ENCODE measurements at places on chromosomes 4 and X.
A peak's percentile ranks its signal among the peaks of the same experiment; 100 is the strongest.

DNA sequence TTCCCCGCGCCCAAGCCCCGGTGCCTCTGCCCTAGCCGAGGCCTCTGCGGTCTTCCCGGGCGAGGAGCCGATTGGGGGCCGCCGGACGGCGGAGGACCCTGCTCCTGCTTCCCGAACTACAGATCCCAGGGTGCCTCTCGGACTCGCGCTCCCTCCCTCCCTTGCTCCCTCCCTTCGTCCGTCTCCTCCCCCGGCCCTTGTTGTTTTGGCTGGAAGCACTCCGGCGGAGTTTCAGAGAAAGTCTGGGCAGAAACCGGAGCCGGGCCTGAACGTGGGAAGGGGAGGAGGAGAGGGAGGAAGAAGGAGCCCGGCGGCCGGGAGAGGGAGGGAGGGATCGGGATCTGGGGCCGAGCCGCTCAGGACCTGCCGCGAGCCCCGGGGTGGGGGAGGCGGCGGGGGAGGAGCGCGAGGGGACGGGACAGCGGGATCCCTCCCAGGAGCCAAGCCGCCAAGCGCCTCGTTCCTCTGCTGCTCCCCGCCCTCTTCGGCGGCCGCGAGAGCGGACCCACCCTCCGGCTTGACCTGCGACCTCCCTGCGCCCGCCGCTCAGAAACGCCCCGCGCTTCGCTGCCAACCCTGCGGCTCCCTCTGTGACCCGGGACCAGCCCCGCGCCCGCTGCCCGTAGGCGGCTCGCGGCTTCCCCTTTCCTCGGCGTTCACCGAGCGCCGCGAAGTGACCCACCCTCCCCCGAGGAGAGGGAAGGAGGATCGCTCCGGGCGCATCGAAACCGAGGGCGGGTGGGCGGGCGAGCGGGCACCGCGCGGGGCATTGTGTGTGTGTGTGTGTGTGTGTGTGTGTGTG, 496 bp upstream of the GAB1 start:
- peak; percentile 24 for DNase-seq

DNA sequence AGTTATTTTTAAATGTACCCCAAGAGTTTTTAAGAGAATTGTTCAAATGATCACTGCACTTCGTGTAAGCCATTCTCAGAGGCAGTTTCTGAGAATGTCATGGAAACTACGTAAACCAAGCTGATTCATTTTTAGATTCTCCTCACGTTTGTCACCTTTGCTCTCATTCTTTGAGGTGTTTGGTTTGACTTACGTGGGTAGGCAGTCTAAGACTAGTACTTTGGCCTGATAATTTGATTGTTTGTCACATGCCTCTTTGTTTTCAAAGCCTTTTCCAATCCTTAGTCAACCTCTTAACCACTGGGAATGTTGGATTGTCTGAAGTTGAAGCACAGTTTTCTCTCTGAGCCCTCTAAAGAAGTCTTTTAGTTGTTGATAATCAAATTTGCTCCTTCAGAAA, 10.5 kb downstream of the SEPTIN11 start:
- DNase-seq, result no peak

GRCh38 chrX:48460606-48461005, 9.5 kb downstream of the SLC38A5 start:
- no peak for DNase-seq

- DNase-seq, result no peak
Observed at GRCh38 chr4:48570646-48571220, 80.7 kb downstream of the ZAR1 start.

- DNase-seq, result no peak
Observed at GRCh38 chr4:124060261-124060918, 652.1 kb downstream of the ANKRD50 start.

- no peak for DNase-seq
Observed at GRCh38 chr4:189279188-189279587, 661.5 kb upstream of the FRG1 start.

GRCh38 chrX:10482261-10482660, 138.1 kb downstream of the MID1 start:
- no peak for DNase-seq

- no peak for DNase-seq
Observed at GRCh38 chr4:165953181-165953580, 80.1 kb downstream of the TLL1 start.

GRCh38 chrX:63835361-63835760, 50.3 kb upstream of the ARHGEF9 start:
- no peak for DNase-seq
